Caki2 (cell line): ENCODE measurements at places on chromosomes 7 and 10. TPM values are rescaled to one million over a fixed set of nuclear protein-coding genes. Genes with fewer than 3 reads are reported as not detected.

The SUN3 gene
- total RNA-seq: not detected in 2 replicates

The TAS2R5 gene
- total RNA-seq: 0.17 TPM in 1 of 2 replicates, not detected in the other

The AKR1C1 gene
- 6,987 and 7,564 TPM in 2 replicates for total RNA-seq

DNA sequence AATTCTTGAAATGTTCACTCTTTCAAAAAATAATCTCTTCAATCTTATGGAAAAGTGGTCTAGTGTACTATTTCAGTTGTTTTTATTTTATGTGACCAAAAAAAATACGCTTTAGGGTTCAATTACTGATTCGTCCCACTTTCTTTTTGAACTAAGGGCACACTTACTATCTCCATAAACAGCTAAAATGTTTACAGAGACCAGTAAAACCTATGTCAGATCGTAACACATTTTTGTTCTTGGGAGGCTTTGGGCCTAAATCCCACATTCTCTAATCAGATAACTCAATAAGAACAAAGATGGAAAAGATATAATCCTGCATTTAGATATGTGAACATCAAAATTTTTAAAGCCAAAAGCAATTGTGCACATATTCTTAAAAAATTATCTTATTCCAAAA, 29.8 kb upstream of the EPC1 start:
- no peak for DNase-seq

DNA sequence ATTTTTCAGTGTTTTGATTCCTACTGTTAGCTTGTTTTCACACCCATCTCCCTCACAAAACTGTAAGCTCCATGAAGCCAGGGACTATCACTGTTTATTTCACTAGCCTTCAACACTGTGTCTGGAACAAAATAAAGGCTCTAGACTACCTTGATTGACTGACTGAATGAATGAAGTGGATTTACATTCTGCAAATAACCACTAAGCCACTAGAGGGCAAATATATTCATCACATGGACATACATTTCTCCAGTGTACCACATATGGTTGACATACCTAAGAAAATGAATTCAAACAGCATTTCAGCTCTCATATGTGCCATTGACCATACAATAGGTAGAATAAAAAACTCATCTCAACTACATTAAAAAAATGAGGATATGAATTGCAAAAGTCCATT, 185.9 kb downstream of the RAB11FIP2 start:
- DNase-seq: peak; percentile 6

DNA sequence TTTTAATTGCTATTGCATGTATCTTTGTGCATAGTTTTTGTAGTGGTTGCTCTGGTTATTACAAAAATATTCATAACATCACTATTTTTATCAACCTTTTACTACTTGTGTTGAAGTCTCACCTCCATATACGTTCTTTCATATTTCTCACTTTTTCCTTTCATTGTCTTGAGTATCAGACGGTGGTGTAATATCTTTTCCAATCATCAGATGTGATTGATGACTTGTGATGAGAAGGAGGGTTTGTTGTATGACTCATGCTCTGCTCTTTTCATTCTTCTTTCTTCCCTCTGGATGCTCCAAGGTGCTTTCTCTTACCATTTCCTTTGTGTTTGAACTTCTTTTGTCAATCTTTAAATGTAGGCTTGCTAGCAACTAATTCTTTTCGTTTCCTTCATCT, 310.2 kb downstream of the TNS3 start:
- no peak for DNase-seq

- no peak for DNase-seq
Observed at GRCh38 chr7:136845899-136846465, 22.5 kb upstream of the CHRM2 start.

DNA sequence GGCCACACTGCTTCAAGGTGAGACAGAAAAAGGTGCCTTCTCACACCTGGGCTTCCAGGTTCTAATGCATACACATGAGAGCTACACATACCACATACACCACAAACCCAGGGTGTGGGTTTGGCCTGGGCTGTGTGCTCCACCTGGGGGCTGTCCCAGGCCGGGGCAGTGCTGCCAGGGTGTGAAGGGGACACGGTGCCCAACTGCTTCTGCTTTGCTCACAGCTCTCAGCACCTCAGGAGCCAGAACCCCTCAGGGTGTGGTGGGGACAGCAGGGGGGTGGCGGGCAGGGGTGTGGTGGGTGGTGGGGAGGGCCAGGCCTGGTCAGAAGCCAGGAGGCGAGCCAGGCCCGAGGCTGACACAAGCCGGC, 51.1 kb downstream of the TMEM209 start:
- DNase-seq: no peak

DNA sequence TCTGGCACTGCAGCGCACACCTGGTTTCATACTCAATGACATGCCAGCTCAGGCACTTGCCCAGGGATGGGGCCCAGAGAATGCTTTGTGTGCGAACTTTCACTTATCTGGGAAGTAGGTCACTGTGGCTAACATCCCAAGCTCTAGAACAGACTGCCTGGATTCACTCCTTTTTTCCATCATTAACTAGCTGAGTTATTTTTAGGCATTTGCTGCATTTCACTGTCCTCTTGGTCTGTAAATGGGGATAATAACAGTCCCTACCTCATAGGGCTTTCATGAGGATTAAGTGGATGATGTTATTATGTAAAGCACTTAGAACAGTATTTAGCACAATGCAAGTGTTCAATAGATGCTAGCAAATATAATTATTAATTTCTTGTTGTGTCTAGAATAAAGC, 98.7 kb upstream of the DOCK1 start:
- DNase-seq: no peak

DNA sequence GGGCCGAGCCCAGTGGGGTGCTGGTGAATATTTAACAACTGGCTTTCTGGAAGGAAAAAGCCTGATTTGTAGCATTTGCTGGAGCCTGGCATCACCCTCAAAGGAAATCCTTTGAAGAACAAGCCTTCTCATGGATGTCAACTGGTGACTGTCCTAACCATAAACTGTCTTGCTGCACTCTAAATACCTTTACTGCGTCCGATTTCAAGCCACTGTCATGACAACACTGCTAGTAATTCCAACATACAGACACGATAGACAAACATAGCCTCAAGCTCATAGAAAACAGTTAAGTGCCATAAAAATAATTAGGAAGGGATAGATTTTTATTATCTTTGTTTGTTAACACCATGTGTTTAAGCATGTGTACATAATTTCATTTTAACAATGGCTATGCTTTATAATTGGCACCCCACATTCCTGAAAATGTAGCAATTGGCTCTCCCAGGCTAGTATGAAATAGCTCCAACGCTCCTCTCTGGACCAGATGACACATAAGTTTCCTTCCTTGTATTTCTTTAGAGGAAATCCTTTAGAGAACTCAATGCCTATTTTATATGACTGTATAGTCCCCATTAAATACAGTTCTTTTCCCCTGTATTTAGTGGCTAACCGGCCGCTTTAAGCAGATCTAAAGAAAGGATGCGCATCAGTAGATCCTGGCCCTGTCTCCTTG, 273.4 kb downstream of the PRPF18 start:
- DNase-seq: no peak

DNA sequence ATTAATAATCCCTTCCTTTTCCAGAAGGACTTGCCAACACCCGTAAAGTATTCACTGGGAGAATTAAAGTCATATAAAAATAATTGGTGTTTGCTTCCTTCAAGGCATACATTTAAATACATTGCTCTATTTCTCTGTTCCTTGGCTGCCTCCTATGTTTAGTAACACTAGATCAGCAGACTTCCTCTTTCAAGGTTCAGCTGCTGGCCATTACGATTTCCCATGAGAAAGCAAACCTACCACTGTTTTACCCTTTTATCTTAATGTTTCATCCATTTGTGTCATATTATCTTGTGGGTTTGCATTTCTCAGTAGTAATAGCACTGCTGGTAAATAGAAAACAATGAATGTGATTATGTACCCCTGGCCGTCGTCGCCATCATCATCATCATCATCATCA, 313.8 kb upstream of the BMPER start:
- DNase-seq: no peak
